GM23248 (cell line): ENCODE measurements at places on chromosomes 11 and 22. TPM values are rescaled to one million over a fixed set of nuclear protein-coding genes. Genes with fewer than 3 reads are reported as not detected.

PATE4 gene
- not detected in 2 replicates for total RNA-seq

RNH1 gene
- total RNA-seq: 680 and 751 TPM in 2 replicates

P4HA3 gene
- 24.3 and 26.4 TPM in 2 replicates for total RNA-seq

SCGB2A2 gene
- not detected in 2 replicates for total RNA-seq

MYEOV gene
- total RNA-seq: 0.63 and 0.86 TPM in 2 replicates

SNAP29 gene
- 10.4 and 13.8 TPM in 2 replicates for total RNA-seq

SMC1B gene
- 0.13 TPM in 1 of 2 replicates, not detected in the other for total RNA-seq

PLAAT4 gene
- 0.65 and 3.2 TPM in 2 replicates for total RNA-seq

NPAS4 gene
- total RNA-seq: not detected in 2 replicates

SEPTIN5 gene
- 31.5 and 35.3 TPM in 2 replicates for total RNA-seq

PNPLA5 gene
- not detected in 2 replicates for total RNA-seq

KDM4E gene
- not detected in 2 replicates for total RNA-seq

DNA sequence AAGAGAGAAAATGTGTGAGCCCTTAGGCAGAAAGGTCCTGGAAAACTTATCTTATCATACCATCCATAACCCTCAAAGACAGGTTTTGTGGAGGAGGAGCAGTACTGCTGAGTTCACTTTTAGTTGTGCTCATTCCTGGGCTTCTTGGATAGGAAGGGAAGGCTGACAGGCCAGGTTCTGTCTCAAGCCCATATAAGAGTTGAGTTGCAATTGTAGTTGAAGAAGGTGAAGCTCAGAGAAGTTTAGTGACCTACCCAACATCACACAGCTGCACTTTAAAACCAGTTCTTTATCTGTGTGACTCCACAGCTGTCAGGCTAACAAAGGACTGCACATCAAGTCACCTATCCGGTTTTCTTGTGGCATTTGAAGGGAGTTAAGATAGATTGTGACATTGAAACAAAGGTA lies 13.0 kb downstream of the TEAD1 start:
- DNase-seq: no peak

DNA sequence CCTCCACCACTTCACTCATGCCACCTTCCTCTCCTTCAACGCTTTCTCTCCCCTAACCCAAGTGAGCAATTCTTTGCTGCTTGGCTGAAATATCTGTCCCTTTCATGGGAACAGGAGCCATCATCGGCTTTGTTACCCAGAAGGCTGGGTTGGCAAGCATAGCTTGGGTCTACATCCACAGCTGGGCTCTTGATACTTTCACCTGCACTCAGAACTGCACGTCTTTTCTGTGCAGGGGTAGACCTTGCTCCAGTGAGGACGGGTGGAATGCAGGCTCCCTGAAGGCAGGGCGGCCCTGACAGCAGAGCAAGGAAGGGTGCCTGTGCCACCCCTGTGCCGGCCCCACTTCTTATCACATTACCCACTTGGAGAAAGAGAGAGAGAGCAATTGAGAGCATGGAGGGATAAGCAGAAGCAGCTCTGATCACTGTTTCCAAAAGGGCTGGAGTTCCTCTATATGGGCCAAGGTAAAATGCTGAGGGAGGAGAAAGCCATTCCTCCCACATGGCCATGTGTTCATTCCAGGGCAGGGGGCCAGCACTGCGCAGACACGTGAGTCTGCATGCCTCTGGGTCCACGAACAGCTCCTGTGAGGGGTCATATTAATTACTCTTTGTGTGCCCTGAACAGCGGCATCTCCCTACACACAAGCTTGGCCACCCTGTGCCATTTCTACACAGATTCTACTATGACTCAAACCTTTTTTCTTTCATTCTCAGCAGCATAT lies 181.8 kb downstream of the BUD13 start:
- no peak for DNase-seq

- DNase-seq: peak; percentile 83
Observed at GRCh38 chr11:62439785-62440602, 21.2 kb downstream of the SCGB1A1 start.

GRCh38 chr22:49479566-49479965 lies 348.1 kb downstream of the BRD1 start:
- DNase-seq: no peak

DNA sequence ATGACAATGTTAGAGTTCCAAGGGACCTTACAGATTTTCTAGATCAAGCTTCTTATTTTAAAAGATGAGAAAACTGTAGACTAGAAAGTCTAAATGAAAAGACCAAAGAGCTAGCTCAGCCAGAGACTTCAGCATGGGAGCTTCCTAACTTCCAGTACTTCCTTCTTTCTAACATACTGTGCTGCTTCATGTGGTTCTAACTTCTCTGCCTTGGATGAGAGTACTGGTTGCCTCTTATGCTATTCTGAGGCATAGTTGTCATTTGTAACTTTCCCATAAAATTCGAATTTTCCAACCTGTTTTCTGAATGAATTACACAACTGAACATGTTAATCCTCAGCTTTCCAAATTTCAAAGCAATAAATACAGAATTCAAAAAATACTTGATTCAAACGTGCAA lies 1.8 kb downstream of the MTMR2 start:
- no peak for DNase-seq

GRCh38 chr11:73759610-73760134 lies 1.2 kb downstream of the RAB6A start:
- DNase-seq: peak; percentile 77

DNA sequence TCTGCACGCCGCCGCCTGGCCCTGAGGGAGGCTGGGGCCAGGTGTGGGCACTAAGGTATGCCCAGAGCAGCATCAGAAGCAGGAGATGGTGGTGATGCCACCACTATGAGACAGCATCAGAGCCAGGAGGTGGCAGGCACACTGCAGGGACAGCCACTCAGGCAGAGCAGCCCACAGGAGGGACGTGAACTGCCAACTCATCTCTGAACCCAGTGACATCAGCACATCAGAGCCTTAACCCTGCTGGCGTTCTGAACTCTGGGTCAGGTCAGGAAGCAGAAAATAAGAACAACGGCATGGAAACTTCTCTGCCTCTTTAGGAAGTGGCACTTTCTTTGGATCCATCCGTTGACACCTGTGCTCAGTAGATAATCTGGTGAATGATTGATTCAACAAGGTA lies 14.7 kb upstream of the IFT27 start:
- no peak for DNase-seq

DNA sequence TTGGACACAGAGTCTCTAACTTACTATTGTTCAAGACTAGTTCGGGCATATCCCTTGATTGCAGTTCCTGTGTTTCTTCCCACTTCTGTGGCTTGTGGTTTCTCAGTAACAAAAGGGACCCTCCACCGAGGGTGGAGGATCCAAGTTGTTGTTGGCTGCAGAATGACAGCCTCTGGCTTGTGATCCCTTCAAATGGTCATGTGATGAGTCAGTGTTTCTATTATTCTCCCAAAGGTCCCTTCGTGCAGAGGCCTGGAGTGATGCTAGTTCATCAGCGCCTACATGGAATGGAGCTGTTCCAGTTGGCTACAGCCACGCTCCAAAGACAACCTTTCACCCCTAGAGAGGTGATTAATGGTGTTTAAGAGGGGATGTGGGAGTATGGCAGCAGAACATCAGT lies 2.6 kb upstream of the VWCE start:
- DNase-seq: peak; percentile 95
